ENCODE measurements at places on chromosomes 12 and 14.

DNA sequence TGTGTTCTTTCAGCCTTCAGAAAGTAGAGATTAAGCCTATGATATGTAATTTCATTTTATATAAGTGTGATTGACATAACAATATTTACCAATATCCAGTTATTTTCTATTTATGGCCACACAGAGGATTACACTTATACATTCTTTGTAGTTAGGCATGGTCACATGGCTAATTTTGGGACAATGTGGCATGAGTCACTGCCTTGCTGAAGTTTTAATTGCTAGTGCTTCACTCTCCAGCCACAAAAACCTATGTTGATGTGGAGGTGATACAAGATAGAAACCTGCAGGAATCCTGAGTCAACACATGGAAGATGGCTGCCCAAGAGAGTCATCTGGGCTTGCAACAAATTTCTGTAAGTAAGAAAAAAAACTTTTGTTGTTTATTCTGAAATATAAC is 17.0 kb downstream of the CLEC14A start:
- no peak for DNase-seq

- no peak for DNase-seq
Observed at GRCh38 chr12:51621156-51621922, 30.3 kb downstream of the SCN8A start.

GRCh38 chr12:113196582-113196981 is 11.1 kb downstream of the RITA1 start:
- no peak for DNase-seq

DNA sequence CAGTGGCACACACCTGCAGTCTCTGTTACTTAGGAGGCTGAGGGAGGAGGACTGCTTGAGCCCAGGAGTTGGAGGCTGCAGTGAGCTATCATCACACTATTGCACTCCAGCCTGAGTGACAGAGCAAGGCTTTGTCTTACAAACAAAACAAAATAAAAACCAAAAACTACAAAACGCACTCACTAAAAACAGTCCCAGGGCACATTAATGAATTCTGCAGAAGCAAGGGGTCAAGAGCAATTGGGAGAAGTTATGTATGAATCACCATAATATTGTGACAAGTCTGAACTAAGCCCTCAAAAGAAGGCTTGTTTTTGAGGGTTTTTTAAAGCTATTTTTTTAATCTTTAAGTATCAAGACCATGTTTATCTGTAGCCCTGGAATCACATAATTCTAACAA is 201.1 kb downstream of the MED13L start:
- no peak for DNase-seq

DNA sequence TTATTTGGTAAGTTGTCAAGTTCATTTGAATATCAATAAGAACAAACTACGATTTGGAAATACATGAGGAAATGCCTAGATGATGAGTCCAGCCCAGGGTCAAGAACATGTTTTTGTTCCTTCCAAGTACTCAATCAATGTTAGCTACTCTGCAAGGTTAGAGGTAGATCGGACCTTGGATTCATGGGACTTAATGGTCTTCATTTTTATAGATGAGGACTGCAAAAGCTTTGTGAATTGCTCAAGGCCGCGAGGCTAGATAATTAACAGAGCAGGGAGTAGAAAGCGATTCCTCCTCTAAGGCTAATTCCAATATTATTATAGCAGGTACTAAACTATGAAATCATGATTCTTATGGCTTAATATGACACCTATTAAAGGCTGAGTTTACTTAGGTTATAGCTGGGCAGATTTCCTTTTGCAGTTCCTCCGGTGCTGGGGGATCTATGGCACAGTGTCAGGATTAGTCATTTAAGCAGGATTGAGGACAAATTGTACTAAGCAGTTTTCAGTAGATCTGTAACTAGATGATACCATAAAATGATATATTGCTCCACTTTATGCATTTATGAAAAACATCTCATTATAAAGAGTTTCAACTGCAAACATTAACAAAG is 19.8 kb downstream of the NR1H4 start:
- no peak for DNase-seq

GRCh38 chr14:25080682-25081081 is 30.7 kb upstream of the STXBP6 start:
- no peak for DNase-seq

DNA sequence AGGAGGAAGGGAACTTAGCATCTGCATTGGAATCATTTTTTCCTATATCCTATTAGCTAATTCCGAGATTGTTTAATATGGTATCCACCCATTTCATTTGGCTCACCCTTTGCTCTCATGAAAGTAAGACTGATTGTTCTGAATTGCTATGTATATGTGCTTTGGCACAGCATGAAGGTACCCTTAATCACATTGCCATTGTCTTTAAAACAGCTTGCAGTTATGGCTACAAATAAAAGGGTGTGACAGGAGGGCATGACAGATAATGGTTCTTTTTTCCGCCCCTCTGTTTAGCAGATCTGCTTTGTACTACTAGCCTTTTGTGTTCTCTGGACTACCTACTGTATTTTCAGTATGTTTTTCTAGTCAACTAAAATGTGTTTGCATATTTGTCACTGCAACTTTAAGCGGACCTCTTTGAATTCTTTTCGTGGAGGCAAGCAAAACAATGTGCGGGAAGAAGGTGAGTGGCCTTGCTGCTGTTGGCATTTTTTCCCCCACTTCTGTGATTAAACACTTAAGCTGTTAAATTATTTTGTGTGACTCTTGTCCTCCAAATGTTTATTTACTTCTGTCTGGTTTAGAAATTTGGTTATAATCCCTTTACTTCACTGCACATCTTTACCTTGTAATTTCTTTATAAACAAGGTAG is 35.8 kb downstream of the FBXO34 start:
- no peak for DNase-seq

DNA sequence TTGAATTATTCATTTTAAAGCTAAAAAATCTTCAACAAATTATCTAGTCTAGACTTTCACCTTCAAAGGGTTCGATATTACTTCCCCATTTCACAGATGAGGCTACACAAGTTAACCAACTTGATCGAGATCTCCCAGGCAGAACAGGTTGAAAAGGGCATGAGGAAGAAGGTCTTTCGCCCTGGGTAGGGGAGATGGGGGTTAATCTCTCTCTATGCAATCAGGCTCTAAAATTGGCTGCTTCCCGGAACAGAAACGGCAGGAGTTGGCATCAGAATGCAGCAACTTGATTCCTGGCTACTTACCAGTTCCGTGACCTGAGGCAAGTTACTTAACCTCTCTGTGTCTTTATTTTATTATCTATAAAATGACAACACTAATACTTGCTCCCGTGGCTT is 2.4 kb upstream of the CISTR start:
- DNase-seq: no peak

DNA sequence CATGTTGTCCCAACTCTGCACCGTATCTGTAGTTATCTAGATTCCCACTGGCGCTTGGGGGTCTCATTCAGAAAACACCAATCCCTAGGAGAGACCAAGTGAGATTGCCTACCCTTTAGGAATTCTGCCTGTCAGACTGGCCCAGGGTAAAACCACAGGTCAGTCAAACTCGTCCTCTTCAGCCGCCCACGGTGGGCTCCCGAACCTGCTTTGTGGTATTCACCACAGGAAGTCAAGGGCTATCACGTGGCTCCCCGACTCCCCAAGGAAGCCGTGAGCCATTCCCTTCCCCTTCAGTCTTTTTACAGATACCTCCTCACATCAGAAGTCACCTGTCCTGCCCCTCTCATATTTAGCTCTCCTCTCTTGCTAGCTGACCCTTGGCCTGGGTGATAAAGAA is 159.9 kb downstream of the EGLN3 start:
- DNase-seq: no peak

GRCh38 chr14:54929556-54929955 is 26.9 kb upstream of the GCH1 start:
- no peak for DNase-seq

DNA sequence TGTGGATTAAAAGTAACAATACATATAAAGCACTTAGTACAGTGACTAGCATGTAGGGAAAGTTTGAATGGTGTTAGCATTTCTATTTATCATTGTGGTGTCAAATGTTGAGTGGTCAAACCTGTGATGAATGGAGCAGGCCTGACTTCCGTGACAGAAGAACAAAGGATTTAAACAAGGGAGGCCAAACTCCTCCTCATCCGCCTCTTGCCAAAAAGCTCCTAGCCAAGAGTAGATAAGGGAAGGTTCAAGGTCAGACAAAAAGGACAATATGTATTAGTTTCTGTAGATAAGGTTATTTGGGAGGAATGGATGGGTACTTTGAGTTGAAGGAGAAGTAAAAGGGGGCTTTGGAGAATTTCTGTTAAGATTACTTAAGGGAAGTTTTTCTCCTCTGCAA is 6.5 kb downstream of the RNASE7 start:
- DNase-seq: no peak
